ENCODE measurements at places on chromosomes 5 and 9.

GRCh38 chr5:10216107-10216506, 33.6 kb downstream of the ATPSCKMT start:
- DNase-seq = no peak

DNA sequence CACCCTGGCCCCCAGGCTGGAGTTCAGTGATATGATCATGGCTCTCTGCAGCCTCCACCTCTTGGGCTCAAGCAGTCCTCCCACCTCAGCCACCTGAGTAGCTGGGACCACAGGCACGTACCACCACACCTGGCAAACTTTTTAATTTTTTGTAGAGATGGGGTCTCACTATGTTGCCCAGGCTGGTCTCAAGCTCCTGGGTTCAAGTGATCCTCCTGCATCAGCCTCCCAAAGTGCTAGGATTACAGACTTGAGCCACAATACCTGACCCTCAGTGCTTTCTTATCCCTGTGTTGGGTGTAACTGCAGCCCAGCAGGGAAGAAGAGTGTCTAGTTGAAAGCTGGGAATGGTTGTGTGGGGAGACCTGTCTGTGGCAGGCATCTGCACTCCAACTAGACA, 10.9 kb downstream of the PTPA start:
- DNase-seq = no peak

GRCh38 chr9:18923167-18923566, 109.8 kb downstream of the SAXO1 start:
- no peak for DNase-seq

- DNase-seq = no peak
Observed at GRCh38 chr5:116370149-116370548, 204.5 kb downstream of the SEMA6A start.

GRCh38 chr9:135141183-135141774, 53.8 kb downstream of the OLFM1 start:
- DNase-seq = no peak

DNA sequence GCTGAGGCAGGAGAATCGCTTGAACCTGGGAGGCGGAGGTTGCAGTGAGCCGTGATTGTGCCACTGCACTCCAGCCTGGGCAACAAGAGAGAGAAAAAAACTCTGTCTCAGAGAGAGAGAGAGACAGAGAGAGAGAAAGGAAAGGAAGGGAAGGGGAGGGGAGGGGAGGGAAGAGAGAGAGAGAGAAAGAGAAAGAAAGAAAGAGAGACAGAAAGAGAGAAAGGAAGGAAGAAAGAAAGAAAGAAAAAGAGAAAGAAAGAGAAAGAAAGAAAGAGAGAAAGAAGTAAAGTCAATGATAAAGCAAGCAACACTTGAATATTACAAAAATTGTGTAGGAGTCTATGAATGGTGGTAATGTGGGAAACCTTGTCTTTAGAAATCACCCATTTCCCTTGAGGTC, 133.6 kb upstream of the MSX2 start:
- no peak for DNase-seq

GRCh38 chr9:13629067-13629466, 349.6 kb upstream of the MPDZ start:
- no peak for DNase-seq

DNA sequence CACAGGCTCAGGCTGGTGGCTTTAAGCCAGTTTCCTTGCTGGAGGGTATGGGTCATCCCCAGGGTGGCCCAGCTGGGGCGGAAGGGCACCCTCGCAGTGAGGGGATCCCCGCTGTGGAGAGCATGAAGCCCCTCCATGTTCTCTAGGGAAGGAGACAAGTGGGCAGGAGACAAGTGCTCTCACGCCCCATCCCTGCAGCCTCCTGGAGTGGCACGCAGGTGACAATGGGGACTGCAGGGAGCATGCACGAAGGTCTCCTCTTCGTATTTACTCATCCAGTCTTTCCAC, 83.3 kb downstream of the GTF3C4 start:
- DNase-seq = no peak

GRCh38 chr5:133337795-133338445, 274.4 kb downstream of the FSTL4 start:
- no peak for DNase-seq

DNA sequence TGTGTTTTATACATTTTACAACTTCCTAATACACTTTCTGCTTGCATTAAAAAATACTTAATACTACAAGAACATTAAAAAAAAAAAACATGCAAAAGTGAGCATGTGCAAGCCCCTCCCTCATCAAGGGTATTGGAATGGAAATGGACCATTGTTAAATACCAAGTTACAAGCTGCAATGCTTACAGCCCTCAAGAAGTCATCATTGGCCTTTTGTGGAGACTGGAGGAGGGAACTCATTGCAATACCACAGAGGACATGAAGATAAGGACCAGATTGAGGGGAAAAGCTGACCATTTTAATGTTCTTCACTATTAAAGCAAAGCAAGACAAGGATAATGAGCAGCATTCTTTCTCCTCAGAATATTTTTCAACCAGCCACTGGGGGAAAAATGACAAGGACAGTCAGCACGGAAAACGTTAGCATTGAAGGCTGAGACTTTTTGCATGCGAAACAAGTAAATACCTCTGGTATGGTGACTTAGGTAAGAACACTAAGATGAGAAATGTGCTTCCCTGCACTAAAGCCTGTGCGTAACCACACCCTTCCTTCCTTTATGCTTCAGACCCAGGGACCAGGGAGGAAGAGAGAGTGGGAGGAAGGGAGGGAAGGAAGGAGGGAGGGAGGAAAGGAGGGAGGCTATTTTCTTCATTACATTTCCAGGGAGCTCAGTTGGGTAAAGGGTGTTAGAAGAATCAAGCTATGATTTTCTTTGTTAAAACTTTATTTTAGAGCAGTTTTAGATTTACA, 141.1 kb upstream of the RAPGEF1 start:
- no peak for DNase-seq

- no peak for DNase-seq
Observed at GRCh38 chr5:14640765-14641164, 23.8 kb upstream of the OTULIN start.
